ENCODE measurements at places on chromosomes 3 and 15.

- DNase-seq: no peak
These were observed 206.8 kb upstream of the TGFBR2 start for GRCh38 chr3:30399394-30400181.

- no peak for DNase-seq
These were observed 13.1 kb upstream of the SNX22 start for GRCh38 chr15:64138331-64138941.

DNA sequence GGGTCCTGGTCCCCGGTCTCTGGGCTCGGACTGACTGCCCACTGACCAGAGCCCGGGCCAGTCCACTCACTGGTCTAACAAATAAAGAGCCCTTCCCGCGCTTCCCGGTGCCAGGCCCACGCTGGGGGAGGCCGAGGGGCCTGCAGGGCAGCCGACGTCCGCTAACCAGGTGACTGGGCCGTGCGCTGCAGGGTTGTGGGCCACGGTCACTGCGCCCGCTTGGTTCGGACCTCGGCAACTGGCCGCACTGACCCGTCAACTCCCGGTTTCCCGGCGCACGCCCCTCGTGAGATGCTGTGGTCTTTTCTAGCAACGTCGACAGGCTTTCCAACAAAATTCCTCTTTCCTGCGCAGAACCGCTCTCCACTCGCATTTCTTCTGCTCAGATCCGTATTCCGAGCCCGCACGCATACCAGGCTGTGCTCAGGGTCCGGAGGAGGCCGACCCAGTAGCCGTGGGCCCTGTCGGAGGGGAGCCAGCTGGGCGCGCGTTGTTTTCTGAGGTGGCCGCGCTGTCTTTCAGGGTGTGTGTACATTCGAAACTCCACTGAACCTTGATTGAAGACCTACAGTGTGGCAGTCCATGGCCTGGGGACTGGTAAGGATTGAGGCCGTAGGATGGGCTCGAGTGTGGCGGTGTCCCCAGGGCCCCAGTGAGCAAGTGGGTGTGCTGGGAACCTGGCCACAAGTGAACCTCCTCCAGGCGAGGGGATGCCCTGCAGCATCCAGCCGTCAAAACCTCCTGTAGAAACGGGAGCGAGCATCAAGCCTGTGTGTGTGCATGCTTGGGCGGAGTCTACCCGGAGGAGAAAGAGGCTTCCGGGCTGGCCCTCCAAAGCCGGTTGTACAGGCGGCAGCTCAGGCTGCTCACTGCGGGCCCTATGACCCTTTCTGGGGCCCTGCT is 875 bp upstream of the NT5DC2 start:
- no peak for DNase-seq

DNA sequence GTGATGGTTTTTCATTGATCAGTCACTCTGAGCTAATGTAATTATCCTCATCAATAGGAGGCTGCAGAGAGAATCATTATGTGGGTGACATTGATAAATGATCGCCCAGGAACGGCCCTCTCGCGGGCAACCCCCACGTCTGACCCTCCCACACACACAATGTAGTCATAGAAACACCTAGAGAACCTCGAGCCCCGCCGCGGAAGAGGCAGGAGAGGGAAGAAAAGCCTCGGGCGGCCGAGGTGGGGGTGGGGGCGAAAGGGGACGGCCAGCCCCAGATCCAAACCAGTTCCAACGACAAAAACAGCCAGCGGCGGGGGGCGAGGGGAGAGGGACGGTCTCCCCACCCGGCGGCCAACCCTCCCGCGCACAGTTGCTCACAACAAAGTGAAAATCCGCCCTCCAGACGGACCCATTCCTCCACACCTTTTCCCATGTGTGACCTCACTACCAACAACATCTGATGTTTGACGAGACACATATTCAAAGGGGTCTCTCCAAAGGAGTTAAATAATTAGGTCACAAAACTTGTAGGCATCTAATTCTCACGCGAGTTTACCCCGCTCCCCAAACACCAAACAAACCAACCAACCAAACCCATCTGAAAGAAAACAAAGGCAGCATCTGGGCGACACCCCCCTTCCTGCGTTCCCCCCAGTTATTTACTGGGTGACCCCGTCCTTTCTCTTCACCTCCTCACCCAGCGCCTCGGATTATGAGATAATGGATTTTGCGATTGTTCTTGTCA is 213.0 kb downstream of the MEIS2 start:
- DNase-seq: no peak

DNA sequence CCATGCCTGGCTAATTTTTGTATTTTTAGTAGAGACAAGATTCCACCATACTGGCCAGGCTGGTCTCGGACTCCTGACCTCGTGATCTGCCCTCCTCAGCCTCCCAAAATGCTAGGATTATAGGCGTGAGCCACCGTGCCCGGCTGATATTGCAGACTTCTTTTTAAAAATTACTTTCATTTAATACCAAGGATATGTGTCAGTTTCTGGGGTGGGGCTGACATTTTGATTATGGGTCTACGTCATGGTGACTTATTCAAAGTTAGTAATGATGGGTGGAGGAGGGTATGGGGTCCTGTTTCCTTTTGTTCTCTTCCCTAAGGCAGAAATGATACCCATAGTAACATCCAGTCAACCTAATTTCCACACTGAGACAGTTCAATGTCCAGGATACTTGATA is 34.7 kb downstream of the GBE1 start:
- no peak for DNase-seq

- DNase-seq: no peak
These were observed 46.1 kb upstream of the FGD5 start for GRCh38 chr3:14772533-14773138.
